ENCODE measurements at places on chromosomes 2 and 18. TPM values are rescaled to one million over a fixed set of nuclear protein-coding genes. Genes with fewer than 3 reads are reported as not detected.

Gene SLC14A1
- 1.5 TPM for polyA plus RNA-seq

Gene IL18R1
- polyA plus RNA-seq: 1.2 TPM

DNA sequence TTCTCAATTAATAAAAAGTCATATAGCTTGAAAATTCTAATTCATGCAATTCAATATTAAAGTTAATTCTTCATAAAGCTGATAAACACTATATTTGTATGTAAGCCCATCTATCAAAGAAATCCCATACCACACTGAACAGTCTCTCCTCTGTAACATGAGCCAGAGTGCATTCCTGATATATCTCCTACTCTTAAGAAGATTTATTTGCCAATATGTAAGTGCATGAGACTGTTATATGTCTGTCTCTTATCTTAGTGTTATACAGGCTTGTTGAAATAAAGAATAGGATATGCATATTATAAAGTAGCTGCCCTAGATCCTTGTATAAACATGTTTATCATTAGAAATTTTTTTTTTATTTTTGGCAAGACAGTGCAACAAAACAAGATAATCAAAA lies 40.4 kb upstream of the TTC32 start:
- DNase-seq: no peak

DNA sequence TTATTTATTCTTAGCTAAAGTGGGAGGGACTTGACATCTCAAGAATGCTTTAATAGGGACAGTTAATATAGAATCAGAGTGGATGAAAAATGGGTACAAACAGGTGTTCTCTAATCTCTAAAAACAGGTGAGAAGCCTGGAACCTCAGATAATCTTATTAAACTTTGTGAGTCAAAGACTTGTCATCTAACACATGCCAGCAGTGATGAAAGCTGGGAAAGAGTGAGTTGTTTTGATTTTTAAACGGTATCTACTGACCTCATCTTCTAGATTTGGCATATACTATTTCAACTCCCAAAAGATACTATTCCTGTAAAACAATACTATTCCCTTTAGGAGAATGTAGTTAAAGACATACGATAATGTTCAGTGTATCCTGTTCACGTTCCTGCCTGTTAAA lies 103.4 kb downstream of the CCDC141 start:
- no peak for DNase-seq

- no peak for DNase-seq
Measured at GRCh38 chr2:138335036-138335435, 166.5 kb upstream of the SPOPL start.

GRCh38 chr18:53421869-53422268 lies 802.6 kb downstream of the MBD2 start:
- DNase-seq: no peak

- DNase-seq: peak; percentile 46
Measured at GRCh38 chr2:78614726-78615125, 410.8 kb upstream of the REG3G start.

DNA sequence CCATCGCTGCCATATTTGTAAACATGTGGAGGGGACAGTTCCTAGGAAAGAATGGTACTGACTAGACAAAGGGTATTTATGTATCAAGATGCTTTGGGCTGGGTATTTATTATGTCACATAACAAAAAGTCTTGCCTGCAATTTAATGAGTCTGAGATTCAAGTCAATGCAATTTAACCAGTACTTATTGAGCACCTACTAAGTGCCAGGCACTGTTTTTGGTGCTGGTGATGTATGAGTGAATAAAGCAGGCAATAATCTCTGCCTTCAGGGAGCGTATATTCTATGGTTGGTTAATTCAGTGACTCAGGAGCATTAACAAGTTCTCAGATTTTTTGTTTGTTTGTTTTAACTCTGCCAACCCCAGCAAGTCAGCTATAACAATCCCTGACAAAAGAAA lies 24.6 kb upstream of the ACVR1 start:
- no peak for DNase-seq

DNA sequence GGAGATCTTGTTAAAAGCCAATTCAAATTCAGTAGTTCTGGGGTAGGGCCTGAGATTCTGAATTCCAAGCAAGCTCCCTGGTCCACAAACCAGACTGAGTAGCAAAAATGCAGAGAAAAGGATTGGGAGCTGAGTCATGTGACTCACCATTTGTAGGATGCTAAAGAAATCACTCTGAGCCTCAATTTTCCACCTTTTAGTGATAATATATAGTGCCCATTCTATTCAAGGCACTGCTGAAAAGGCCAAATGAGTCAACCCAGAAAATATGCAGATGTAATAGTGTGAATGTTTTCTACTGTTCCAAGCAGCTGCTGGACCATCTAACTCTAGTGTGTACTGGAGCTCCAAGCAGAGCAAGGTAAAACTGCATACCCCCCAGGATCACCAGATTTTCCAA lies 47.2 kb downstream of the SLC14A2 start:
- no peak for DNase-seq

GRCh38 chr2:31810200-31810917 lies 200.4 kb downstream of the MEMO1 start:
- no peak for DNase-seq

- DNase-seq: no peak
Measured at GRCh38 chr2:210956101-210956500, 399.7 kb downstream of the CPS1 start.

DNA sequence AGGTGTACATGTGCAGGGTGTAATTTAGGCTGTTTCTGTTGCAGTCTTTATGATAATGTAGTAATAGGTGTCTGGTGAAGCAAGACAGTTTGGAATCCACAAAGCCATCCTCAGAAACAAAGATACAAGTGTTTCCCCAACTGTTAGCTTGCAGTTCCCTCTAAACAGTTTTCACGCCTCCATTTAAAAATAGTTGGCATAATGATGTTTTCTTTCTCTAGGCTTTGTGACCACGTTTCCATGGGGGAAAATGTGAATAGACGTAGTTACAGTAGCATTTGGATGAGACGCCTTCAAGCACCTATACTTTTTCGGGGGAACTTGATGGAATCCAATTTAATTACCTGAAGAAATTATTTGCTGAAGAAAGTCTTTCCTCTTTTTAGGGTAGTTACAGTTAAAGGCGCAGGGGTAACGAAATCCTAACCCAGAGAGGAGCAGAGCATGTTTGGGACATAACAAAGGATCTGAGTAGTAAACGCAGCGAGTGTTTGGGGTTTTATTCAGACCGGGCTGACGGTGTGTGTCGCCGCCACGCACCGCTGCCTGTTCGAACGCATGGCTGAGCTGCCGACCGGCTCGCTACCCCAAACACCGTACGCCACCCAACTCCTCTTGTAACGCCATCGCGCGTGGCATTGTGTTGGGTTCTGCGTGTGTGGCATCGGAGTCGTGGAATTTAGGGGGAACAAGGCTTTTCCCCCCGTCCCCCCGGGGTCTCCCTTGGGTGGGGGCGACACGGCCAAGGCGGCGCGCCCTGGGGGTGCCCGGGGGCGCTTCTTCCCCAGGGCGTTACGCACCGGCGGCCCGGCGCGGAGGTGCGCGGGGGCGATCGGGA lies 681 bp upstream of the NRP2 start:
- DNase-seq: no peak

GRCh38 chr2:187299122-187299906 lies 148.7 kb downstream of the CALCRL start:
- DNase-seq: no peak

DNA sequence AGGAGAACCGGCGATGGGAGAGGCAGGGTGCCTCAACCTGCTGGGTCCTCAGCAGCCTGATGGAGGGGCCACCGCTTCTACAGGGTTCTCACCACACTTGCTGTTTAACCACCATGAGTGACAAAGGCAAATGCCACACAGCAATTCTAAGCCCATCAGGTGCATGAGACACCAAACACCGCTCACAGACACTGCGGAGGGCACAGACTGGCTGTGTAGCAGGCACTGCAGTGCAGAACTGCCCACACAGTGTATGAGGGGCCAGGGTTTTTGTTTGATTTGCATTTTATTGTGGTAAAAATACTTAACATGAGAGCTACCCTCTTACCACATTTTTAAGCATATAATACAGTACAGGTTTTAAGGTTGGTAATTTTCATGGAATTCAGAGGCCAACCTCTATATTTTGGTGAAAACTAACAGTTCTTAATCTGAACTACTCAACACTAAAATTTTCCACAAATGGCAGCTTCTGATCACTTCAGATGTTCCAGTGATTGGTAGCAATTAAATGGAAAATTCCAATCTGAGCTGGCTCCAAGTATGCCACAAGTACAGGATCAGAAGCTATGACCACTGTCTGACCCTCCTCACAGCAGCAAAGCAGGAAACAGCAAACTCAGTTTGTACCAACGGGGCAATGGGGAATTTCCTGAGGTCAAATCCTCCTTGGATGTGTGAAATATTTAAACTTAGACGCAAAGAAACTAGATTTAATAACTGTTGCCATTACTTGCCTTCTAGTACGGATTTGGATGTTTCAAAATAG lies 67.7 kb downstream of the FAM210A start:
- no peak for DNase-seq
